ENCODE measurements at places on chromosomes 12 and 14. TPM values are rescaled to one million over a fixed set of nuclear protein-coding genes. Genes with fewer than 3 reads are reported as not detected.

Gene KRT80
- 0.50 TPM for total RNA-seq

Gene KRT7
- 6.9 TPM for total RNA-seq

- no peak for DNase-seq
Observed at GRCh38 chr12:119326341-119326740, 8.2 kb upstream of the CCDC60 start.

- DNase-seq: no peak
Observed at GRCh38 chr12:4244868-4245267, 28.7 kb upstream of the CCND2 start.

Data from testis (tissue), 5 donors.